Activated CD4-positive, alpha-beta T cell treated with anti-CD3 and anti-CD28 coated beads for 36 hours (primary cell): ENCODE measurements at places on chromosomes 6 and 20.
A peak's percentile ranks its signal among the peaks of the same experiment; 100 is the strongest.

DNA sequence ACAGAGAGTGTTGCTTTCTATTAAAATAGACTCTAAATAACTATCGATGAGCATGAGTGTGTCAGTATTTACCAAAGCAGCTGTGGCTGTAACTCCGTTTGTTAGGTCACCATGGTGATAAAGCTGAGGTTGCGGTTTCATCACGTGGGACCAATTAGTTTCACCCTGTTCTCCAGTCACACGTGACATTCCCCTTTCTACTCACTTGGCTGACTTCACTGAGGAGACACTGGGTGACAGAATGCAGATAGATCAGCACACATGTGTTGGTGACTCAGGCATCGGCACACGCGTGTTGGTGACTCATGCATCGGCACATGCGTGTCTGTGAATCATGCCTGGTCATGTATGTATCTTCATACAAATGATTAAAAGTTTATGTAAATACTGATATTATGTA lies 285.4 kb downstream of the THBS2 start:
- DNase-seq, result no peak

DNA sequence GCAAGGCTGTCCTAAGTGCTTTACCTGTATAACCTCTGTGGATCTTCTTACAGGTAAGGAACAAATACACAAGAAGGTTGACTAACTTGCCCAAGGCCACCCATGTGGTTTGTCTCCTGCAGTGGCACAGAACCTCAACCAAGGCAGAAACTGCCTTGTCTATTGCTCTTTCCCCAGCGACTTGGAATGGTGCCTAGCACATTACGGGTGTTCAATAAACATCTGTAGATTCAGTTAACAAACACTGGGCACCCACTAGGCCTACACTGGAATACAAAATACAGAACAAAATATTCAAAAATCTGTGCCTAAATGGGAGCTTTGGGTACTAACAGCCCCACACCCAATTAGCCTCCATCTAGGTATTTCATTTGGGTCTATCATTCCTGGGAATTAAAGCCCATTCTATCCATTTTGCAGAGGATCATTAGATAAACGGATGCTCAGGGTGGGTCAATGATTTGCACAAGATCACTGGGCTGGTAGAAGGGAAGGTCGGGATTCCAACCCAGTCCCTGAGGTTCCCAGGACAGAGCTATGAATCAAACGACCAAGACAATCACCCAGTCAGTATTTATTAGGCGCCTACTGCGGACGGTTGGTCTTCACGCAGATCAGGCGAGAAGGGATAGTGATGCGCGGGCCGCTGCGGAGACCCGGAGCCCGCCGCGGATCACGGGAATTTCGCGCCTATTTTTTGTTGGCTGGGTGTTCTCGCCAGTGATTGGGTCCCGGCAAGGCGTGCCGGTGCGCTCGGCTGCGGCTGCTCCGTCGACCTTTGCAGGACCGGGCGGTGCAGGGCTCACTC lies at the start of gene STK35:
Gene STK35, plus strand, starts transcription at position 771 of the 808 bp plus-strand sequence. CDS start 55 bp downstream, outside the sequence.
- DNase-seq, result peak; percentile 86

DNA sequence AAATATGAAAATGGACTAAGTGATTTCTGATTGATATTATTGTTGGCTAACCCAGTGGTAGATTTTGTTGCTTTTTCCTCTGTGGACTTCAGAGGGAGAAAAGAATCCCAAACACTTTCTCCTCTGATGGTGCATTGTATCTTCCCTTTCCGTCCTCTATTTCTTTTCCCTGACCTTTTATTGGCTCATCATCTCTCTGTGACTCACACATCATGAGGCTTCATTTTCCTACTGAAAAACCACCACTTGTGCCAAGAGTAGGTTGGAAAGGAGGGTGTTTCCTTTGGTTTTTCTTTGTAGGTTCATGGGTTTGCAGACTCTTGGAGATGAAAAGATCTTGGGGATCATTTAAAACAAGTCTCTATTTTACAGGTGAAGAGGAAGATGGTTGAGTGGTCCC lies 311.7 kb upstream of the JAG1 start:
- DNase-seq, result no peak

- no peak for DNase-seq
Observed at GRCh38 chr20:3794701-3795420, 1.2 kb upstream of the CDC25B start.
